OCI-LY7 (cell line): ENCODE measurements at places on chromosomes 2 and 18. TPM values are rescaled to one million over a fixed set of nuclear protein-coding genes. Genes with fewer than 3 reads are reported as not detected.
A peak's percentile ranks its signal among the peaks of the same experiment; 100 is the strongest.

SERPINB4 gene
- not detected in 2 replicates for total RNA-seq

GAD1 gene
- total RNA-seq, result not detected in 2 replicates

RNF144A gene
- total RNA-seq, result 0.87 and 1.1 TPM in 2 replicates

DNA sequence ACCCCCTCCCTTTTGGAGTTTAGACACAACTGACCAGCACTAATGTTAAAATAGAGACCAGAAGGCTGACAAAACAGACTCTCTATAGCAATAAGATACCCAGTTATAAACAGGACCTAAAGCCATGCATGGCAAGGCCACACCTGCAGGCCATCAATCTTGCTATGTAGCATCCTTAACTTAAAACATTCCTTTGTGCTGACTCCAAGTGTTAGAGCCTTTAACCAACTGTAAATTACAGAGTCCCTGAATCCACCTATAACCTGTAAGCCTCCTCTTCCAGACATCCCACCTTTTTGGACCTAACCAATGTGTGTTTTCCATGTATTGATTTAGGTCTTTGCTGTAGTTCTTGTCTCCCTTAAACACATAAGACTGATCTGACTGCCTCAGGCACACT lies 17.9 kb downstream of the ANKMY1 start:
- DNase-seq, result no peak

GRCh38 chr2:40824278-40824677 lies 372.4 kb upstream of the SLC8A1 start:
- DNase-seq, result no peak

DNA sequence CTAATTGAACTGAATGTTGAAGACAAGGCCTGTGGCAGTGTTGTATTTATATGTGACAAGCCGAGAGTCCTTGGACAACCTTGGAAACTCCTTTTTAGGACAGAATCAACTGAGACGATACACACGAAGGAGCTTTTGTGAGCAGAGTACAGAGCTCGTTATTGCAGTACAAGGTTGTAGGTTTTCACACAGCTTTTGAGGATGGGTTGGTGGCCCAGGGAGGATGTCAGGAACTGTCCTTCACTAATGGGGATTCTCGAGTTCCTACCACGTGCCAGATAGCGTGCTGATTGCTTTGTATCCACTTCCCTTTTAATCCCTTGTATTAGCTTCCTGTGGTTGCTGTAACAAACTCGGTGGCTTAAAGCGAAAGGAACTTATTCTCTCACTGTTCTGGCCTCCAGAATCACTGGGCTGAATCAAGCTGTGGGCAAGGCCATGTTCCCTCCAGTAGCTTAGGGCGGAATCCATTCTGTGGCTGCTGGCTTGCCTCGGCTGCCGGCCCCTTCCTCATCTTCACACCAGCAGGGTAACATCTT lies 20.2 kb downstream of the INPP4A start:
- DNase-seq, result peak; percentile 13

- DNase-seq, result peak; percentile 3
Measured at GRCh38 chr18:62566199-62566598, 43.4 kb downstream of the ZCCHC2 start.

DNA sequence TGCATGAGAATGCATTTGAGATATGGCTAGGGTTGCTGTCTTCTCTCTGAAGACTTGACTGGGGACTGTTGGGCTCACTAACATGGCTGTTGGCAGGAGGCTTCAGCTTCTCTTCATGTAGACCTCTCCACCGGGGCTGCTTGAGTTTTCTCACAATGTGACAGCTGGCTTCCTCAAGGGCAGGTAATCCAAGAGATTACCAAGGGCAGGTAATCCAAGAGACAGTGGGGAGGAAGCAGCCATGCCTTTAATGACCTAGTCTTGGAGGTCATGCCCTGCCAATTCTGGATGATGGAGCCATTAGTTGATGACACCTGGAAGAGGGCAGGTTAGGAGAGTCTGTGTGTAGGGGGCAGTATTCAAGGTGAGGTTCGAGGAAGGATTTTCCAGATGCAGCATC lies 40.5 kb downstream of the NEURL3 start:
- no peak for DNase-seq

- DNase-seq, result no peak
Measured at GRCh38 chr2:167509586-167509985, 621.3 kb downstream of the XIRP2 start.

GRCh38 chr2:141957321-141957720 lies 173.5 kb downstream of the LRP1B start:
- DNase-seq, result no peak

DNA sequence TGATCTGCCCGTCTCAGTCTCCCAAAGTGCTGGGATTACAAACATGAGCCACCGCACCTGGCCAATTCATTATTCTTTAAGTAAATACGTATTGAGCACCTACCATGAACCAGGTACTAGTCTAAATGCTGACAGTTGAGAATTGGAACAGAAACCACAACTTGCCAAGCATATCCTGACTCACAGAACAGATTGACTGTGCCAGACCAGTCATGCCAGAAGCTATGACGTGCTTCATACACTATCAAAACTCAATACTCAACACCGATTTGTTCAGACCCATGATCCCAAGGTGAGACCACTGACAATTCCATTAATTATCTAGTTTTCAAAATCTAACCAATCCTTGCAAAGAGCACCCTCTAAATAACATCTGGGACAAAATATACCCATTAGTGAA lies 148.6 kb downstream of the B3GNT2 start:
- DNase-seq, result no peak

DNA sequence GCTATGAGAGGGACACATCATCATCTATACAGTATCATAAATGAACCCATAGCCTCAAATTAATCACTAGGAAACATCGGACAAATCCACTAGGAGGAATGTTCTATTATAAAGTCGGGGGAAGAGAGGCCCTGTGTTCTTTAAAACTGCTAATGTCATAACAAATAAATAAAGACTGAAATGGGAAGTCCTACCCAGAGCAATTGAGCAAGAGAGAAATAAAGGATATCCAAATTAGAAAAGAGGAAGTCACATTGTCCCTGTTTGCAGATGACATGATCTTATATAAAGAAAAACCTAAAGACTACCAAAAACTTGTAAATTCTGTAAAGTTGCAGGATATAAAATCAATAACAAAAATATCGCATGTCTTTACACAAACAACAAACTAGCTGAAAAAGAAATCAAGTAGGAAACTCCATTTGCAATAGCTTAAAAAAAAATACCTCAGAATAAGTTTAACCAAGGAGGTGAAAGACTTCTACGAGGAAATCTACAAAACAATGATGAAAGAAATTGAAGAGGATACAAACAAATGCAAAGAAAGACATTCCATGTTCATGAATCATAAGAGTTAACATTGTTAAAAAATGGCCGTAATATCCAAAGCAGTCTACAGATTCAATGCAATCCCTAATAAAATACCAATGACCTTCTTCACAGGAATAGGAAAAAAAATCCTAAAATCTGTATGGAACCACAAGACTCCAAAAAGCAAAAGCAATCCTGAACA lies 30.6 kb downstream of the RTN4 start:
- DNase-seq, result peak; percentile 54
